ENCODE measurements at places on chromosomes 1 and 21.

DNA sequence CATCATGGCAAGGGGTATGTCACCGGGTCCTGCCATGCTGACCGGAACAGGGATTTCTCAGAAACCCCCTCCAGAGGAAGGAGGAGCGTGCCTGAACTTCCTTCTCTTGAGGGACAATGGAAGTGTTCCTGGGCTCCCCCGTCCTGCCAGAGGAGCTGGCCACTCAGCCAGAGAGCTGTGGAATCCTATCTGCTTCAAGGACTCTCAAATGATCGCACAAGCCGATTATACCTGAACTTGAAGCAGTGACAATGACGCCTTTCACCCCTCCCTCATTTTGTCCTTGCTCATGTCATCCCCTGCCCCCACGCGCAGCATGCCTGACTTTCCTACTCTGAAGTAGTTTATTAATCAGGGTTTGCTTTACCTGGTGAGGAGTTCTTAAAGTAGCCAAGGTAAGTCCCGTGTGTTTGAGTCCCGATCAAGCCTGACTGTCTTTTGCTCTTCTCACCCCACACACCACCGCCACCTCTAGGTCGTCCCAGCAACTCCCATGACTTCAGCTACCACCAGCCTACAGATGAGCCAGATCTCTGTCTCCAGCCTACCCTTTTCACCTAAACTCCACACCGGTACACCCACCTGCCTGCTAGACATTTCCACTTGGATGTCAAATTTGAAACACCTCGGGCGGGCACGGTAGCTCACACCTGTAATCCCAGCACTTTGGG is 25.0 kb upstream of the PRELP start:
- DNase-seq: no peak

GRCh38 chr1:234956821-234957329 is 171.8 kb downstream of the TOMM20 start:
- no peak for DNase-seq

DNA sequence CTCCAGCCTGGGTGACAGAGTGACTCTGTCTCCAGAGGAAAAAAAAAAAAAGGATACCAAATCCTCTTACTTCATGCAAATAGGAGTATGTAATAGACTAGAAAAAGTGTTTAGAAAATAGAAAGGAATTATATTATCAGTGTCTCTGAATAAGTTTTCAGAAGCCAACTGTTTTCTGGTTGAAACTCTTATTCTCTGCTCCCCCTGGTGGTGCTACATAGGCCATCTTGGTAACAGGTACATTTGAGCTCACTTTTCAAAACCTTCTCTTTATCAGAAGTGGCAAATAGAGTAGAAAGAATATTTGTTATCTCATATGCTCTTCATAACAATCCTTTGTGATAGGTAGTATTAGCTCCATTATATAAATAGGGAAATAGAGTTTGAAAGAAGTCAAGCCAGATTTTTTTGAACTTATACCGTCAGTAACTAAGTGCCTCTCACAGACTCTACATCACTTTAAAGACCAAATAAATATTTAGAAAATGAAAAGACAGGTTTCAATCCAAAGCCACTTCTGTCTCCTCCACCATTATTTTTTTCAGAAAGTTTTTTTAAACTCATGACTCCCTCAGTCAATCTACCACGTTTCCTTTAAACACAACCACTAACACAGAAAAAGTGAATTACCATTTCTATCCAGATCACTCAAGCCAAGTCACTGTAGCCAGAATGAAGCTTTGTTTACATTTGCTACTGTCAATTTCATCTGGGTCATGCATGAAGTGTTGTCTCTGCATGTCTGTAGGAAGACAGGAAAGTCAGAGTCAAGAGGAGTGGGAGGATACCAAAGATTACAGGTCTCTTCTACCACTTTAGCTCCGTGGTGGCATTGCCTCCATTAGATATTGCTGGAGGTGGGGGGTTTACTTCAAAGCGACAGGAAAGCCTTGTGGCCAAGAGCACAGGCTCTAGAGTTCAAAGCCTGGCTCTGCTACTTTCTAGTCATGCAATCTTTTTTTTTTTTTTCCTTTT is 45.6 kb downstream of the IL23R start:
- peak; percentile 20 for DNase-seq

- no peak for DNase-seq
Measured at GRCh38 chr1:193259636-193260035, 73.2 kb upstream of the B3GALT2 start.

DNA sequence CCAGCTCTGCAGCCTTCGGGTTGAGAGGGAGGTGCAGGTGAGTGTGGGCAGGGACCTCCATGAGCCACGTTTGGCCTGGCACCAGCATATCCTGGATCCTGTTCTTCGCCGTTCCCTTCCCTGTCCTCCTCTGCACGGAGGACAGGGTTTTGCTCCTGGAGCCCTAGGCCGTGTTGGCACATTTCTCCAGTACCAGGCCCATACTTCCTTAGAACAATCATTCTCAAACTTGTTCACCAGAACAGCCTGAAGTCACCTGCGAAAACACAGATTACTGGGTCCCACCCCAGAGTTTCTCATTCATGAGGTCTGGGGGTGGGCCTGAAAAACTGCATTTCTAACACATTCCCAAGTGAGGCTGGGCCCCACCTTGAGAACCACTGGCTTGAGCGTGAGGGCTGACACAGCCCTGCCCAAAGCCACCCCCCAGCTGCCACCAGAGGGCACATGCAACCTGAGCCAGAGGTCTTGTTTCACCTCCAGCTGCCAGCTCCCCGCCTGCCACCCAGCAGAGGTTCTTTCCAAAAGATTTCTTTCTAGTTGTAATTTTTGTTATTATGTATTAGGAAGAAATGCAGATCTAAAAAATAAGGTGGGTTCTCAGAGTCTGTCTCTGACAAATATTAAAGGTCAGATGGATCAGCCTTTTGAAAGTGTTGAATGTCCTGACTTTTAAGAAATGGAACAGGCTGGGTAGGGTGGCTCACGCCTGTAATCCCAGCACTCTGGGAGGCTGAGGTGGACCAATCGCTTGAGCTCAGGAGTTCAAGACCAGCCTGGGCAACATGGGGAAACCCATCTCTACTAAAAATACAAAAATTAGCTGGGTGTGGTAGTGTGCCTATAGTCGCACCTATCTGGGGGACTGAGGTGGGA is 39.6 kb upstream of the LDLRAP1 start:
- no peak for DNase-seq

DNA sequence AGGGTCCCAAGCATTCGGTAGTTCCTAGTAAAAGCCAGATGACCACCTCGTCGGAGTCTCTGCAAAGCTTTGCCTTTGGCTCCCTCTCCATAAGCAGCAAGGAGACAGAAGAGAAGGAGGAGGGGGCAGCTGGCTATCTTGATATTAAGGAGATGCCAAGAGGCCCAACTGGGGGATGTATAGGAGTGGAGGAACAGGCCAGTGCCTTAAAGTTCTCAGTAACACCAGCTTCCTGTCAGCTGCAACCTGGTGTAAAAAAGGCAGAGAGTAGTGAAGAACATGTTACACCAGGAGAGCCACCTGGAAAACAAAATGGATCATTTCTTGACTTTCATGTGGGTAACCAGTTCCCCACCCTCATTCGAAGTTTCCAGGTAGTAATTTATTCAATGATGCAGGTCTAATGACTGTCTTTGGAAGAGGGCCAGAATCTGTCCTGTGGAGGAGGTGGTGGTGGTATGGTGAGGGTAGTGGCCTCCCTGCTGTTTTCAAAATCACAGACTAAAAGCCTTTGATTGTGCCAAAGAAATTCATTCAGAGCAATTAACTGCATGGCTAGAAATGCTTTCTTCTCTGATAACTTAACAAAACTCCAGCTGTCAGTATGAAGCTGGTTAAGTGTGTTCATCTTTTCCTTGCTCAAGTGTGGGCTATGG is 27.3 kb downstream of the TMEM200B start:
- no peak for DNase-seq

DNA sequence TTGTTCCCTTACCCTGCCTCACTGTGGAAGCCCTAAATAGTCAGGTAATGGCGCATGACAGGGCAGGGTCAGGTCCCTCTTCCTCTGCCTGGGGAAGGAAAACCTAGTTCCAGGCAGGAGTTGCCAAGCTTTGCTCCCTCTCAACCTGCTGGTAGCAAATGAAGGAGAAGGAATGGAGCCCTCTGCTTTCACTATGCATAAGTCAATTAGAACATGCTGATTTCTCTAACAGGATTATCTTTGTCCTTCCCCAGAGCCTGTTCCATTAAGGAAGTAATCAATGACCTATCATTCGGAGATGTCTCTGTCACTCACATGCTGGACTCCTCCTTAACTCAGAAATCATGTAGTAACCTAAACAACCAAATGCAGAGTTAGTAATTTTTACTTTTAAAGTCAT is 161.8 kb upstream of the NFIA start:
- DNase-seq: no peak

GRCh38 chr1:26853156-26853555 is 9.8 kb upstream of the SFN start:
- DNase-seq: peak; percentile 87

DNA sequence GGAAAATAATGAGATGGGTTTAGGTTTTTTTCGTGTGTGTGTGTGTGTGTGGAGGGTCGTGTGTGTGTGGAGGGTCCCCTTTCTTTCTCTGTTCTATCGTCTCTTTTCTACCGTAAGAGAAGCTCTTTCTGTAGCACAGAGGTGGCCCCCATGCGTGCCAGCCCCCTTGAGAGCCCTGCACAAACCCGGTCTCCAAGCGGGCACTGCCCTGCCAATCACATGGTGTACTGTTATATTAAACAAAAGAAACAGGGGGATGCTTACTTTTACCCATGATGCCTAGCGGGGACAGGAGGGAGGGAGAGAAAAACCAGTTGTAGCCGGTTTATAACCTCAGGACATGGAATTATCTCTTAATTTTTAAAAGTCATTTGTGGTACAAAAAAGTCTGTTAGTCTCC is 41.0 kb downstream of the GATAD2B start:
- no peak for DNase-seq

GRCh38 chr1:186618401-186619170 is 61.6 kb downstream of the PTGS2 start:
- DNase-seq: peak; percentile 15

DNA sequence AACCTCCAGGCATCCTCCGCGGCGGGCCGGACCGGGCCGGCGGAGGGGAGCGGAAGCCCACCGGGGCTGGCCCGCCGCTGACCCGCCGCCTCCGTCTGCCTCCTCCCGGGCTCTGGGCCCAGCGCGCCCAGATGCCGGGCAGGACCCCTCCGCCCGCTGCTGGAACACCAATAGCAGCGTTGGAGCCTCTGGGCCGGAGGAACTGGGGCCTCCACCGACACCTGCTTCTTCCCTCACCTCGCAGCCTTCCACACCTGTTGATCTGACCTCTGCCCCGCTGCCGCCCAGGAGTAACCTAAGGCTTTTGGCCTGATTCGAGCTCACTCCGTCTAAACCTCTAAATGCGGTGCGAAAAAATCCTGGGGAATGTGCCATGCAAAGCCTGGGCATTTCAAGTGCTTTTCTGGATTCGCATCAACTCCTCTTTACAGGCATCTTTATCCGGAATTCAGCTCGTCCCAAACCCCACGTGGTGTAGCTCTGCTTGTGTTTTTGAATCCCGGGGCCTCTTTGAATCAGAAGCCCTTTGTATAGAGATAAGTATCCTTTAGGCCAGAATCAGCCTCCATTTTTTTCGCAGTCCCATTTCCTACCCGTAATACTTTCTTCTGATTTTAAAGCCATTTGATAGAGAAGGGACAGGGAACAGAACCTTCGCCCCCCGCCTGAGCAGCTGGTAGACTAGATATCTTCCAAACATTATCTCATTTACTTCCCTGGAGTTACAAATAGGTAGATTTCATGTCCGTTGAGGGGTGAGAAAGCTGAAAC is 680 bp upstream of the CNN3 start:
- peak; percentile 69 for DNase-seq

GRCh38 chr1:4527819-4528218 is 126.6 kb upstream of the AJAP1 start:
- DNase-seq: no peak

GRCh38 chr21:42161401-42161955 is 57.5 kb upstream of the ABCG1 start:
- no peak for DNase-seq

DNA sequence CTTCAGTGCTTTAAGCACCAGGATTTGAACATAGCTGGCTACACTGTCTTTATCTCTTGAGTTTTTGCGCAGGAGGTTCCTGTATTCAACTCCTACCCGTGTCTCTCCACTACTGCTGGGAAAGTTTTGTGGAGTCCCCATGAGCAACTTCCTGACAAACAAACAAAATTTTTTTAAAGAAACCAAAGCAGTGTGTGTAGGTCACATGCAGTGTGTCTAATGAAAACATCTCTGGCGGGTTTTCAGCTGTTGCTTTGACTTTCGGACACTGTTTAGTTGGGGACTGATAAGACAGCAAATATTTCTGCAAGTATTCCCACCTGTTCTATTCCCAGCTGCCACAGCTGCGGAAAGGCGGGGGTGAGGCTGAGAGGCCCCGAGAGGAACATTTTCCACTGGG is 2.0 kb downstream of the PSEN2 start:
- DNase-seq: no peak

DNA sequence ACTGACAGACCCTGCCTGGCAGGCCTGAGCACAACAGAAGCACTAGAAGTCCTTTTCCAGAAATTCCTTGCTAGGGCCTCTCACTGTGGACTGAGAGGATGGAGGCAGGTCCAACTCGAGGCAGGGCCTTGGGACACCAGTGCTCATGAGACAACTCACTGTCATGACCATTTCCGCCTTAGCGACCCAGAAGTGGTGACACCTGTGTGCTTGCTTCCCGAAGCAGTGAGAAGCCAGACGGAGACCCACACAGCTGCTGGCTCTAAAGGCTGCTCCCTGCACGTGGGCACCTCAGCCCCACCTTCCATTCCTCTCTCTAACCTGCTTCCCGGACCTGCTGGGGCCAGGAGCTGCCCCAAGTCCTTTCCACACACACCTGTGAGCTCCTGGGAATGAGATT is 33.0 kb downstream of the KCNC4 start:
- DNase-seq: no peak

- DNase-seq: no peak
Measured at GRCh38 chr1:162206749-162207635, 137.5 kb downstream of the NOS1AP start.

DNA sequence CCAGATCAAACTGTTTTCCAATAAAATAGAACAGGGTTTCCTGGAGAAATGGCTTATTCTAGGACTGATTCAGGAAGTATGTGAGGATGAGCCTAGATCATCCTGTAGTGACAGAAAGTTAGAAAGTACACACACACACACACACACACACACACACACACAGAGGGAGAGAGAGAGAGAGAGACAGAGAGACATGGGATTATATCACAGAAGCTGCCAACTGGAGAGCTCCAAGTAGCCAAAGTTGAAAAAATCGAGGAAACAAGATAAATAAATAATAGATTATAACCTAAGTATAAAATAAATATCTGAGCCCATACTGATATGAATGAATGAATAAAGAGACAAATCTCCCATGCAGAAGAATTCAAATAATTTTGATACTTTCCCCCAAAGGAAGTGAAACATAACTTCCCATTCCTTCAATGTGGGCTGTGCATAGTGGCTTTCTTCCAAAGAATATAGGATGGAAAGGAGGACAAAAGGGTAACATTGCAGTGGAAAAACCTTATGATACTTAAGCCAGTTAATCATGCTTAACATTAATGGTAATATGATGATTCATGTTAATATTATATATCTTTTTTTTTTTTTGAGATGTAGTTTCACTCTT is 171.6 kb downstream of the NTPCR start:
- no peak for DNase-seq
